Renal pelvis (tissue), 12 donors: ENCODE measurements at places on chromosomes 6 and 20. TPM values are rescaled to one million over a fixed set of nuclear protein-coding genes. Genes with fewer than 3 reads are reported as not detected.

GRCh38 chr6:154457881-154458284, 52.6 kb downstream of the CNKSR3 start:
- DNase-seq: no peak

GRCh38 chr6:8821981-8822381, 386.6 kb upstream of the SLC35B3 start:
- DNase-seq: no peak

DNA sequence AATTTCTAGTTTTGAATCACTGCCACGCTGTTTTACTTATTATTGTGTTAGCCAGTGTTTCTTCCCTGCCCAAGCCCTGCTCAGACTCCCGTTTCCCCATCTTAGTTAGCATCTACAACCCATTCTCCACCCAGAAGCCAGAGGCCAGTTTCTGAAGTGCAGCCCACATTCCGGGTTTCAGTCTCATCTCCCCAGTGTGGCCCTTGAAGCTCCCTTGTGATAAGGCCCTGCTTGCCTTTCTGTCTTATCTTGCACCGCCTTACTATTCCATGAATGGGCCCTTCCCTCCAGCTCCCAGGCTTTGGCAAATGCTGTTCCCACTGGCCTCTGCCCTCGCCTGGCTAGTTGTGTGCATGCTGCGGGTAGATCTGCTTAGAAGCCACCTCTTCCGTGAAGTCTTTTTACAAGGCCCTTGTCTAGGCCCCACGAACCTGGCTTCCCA, 41.1 kb downstream of the TOX2 start:
- no peak for DNase-seq

DNA sequence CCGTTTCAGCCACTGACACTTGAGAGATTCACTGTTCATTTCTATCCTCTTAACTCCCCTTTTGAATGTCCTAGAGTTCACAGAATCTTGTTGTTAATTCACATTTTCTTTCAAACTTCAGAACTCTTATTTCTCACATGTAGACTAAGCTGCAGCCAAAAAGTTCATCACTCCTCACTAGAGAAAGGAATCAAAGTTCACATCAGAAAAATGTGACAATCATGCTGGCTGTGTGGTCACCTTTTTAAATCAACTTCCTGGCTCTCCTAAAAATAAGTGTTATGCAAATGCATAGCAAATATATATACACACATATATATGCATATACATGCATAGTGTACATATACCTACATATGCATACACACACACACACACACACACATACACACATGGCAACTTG, 123.0 kb downstream of the CBLN4 start:
- no peak for DNase-seq

- DNase-seq: no peak
These were observed 95.9 kb downstream of the B3GAT2 start for GRCh38 chr6:70860920-70861319.

GRCh38 chr6:71395731-71396409, 107.3 kb downstream of the OGFRL1 start:
- DNase-seq: no peak

DNA sequence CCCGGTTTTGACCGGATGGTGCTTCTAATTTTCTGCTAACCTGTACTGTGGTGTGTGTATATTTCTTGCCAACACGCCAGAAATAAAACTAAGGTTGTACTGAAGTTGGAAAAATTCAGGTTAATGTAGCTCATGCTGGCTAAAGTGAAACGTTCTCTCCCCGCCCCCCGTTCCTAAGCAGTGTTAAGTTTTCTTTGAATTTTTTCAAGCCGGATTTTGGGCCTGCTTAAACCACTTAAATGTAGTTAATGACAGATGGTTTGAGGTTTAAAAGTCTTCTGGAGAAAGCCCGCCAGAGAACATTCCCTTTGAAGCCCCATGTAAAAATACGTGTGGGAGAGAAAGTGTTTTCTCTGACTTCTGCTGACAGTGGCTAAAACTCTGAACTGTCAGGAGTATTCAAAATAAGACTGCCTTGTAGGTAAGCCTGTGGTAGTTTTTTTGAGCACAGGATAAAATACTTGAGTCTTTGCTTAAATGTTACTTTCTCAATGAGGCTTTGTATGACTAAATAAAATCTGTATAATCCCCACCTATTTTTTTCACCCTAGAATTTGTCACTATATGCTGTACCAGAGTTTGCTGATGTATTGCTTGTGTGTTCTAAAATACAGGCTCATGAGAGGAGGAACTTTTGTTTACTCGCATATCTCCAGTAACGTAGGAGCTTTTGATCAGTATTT, 101.3 kb downstream of the OR2B2 start:
- no peak for DNase-seq

GRCh38 chr6:1596088-1596852, 13.4 kb upstream of the FOXC1 start:
- no peak for DNase-seq

DNA sequence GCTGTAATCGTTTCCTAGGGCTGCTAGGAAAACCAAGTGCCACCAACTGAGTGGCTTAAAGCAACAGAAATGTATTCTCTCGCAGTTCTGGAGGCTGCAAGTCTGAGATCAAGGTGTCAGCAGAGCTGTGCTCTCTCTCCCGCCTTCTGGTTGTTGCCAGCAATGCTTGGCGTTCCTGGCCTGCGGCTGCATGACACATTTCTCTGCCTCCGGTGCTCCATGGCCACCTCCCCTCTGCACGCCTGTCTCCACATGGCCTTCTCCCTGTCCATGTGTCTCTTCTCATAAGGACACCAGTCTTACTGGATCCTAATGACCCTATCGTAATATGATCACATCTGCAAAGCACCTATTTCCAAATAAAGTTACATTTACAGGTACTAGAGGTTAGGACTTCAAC, 91.7 kb upstream of the AKAP12 start:
- DNase-seq: no peak

DNA sequence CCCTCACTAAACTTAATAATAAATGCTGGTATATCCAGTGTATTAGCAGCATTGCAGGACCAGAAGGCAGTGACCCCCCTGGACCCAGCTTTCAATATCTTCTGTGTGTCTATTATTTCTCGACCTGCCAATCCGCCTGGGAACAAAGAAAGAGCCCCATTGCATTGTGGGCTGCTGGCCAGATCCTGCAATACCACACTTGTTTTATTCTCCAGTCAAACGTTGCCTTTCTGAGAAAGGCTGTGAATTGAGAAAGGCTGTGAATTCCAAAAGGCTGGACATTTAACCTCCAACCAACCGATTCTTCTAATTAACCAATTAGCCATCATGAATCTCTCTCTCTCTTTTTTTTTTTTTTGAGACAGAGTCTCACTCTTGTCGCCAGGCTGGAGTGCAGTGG, 1.5 kb upstream of the MTO1 start:
- DNase-seq: no peak

DNA sequence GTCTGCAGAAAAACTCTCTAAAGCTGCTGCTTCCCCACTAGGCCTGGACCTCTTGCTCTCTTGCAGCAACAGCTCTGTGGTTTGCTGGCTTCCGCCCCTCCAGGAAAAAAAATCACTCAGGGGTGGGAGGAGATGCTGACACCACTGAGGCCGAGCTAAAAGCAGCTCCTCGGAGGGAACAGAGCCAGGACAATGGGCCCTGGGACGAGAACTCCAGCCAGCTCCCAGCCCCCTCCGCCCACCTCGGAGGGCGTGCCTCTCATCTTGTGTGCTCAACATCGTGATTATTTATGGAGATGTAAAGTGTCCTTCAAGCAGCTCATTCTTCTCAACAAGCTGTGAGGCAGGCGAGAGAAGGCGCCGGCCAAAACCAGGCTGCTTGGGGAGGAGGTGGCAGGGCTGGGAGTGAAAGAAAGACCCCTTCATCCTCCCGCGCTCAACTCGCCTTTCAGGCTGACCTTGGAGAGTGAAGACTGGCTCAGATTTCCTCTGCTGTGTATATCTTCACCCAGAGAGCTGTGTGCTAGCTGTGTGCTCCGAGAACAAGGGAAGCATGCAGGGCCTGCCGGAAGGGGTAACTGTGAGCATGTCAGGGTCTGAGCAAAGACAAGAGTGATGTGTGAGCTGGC, 53.5 kb upstream of the LRFN2 start:
- DNase-seq: peak; percentile 81

DNA sequence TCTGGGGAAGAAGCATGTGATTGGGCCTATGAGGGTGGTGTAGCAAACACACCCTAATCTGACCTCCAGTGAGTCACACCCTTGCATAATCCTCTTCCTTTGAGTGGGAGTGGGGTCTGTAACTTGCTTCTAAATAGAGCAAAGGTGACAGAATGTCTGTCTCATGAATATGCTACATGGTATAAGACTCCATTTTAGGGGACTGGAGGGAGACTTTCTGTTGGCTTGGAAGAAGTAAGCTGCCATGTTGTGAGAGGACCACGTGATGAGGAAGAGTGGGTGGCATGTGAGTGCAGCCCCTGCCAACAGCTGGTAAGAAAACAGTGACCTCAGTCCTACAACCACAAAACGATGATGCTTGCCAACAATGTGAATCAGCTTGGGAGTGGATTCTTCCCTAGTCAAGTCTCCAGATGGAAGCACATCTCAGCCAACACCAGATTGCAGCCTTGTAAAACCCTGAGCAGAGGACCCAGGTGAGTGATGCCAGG, 3.7 kb downstream of the AK9 start:
- DNase-seq: no peak

DNA sequence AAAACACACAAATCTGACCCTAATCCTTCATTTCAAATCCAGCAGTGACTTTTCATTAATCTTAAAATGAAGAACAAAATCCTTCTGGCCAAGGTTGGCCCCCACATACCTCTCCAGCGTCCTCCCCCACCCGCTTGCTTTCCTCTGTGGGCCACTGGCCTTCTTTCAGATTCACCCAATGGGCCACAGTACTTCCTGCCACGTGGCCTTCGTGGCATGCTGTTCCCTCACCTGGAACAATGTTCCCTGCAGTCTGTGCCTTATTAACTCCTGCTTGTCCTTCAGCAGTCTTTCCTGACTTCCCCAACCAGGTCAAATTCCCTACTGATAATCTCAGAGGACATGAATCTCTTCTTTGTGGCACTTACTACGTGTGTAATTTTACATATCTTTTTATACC, 5.3 kb upstream of the GTF2H4 start:
- no peak for DNase-seq

Gene EPHA7
- 44.7 TPM for polyA plus RNA-seq

Gene ARG1
- polyA plus RNA-seq: 0.74 TPM

Gene HLA-DOA
- 5.1 TPM for polyA plus RNA-seq
